Fibroblast of skin of right quadriceps (primary cell): ENCODE measurements at places on chromosomes 7 and 10.

DNA sequence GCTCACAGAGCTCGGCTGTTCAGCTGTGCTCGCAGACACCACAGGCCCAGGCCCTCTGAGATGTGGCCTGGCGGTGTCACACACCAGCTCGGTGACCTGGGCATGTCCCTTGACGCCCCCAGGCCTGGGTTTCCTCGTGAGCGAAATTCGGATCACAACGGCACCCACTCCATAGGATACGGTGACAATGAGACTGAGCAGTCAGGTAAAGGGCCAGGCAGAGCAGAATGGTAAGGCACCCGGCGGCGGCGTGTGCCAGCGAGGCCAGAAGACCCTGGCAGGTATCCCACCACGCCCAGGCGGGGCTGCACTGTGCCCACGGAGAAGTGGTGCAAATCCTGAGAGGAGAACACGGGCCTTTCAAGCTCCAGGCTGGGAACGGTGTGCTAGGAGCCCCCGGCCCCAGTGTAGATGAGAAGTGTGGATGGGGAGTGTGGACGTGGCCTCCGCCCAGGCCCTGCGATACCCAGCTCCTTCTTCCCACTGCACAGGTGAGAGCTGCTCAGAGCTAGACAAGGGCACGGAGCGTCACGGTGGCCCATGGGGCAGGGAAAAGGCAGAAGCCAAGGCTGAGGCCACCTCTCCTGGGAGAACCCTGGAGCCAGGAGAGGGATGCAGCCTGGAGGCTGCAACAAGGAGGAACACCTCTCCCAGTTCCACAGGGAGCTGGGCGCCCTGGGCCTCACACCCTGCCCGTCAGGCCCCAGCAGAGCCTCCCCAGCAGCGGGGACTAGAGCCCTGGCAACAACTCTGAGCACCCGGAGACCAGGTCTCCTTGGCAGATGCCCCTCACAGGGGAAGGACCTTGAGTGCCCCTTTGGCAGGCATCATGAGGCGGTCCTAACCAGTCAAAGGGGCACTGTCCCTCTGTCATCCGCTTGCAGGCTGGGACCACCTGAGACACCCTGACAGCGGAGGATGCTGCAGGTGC is 219.1 kb downstream of the MAD1L1 start:
- no peak for DNase-seq

GRCh38 chr10:122461367-122461728 is at the start of gene HTRA1:
Gene HTRA1, plus strand, starts transcription at chr10:122461553. Its CDS starts 100 bp downstream, at chr10:122461653.
- DNase-seq: peak; percentile 55

- DNase-seq: peak; percentile 22
These were observed 406.1 kb upstream of the FZD8 start for GRCh38 chr10:36048236-36048635.

GRCh38 chr10:50432211-50433009 is 181.1 kb upstream of the ASAH2 start:
- no peak for DNase-seq

DNA sequence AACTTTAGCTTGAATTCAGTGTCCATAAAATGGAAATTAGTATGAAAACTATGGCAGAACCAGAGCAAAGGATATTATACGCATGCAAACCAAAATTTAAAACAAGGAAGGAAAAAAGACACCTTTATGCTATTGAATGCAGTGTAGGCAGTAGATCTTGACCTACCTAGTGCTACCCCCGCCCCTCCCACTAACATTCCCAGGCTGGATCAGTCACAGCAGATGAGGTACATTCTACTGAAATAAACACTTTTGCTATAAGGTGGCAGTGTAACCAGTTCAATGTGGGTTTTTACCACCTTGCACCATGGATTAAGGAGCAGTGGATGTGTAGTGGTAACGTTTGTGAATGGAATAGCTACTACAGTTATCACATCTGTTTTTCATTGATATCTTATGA is 27.9 kb downstream of the SRI start:
- no peak for DNase-seq

- DNase-seq: peak; percentile 29
These were observed 134.3 kb downstream of the TAX1BP1 start for GRCh38 chr7:27873981-27874957.

- peak; percentile 94 for DNase-seq
These were observed 33.5 kb upstream of the GRID1 start for GRCh38 chr10:86399879-86400704.

GRCh38 chr10:20485554-20485953 is 411.6 kb downstream of the NEBL start:
- no peak for DNase-seq

DNA sequence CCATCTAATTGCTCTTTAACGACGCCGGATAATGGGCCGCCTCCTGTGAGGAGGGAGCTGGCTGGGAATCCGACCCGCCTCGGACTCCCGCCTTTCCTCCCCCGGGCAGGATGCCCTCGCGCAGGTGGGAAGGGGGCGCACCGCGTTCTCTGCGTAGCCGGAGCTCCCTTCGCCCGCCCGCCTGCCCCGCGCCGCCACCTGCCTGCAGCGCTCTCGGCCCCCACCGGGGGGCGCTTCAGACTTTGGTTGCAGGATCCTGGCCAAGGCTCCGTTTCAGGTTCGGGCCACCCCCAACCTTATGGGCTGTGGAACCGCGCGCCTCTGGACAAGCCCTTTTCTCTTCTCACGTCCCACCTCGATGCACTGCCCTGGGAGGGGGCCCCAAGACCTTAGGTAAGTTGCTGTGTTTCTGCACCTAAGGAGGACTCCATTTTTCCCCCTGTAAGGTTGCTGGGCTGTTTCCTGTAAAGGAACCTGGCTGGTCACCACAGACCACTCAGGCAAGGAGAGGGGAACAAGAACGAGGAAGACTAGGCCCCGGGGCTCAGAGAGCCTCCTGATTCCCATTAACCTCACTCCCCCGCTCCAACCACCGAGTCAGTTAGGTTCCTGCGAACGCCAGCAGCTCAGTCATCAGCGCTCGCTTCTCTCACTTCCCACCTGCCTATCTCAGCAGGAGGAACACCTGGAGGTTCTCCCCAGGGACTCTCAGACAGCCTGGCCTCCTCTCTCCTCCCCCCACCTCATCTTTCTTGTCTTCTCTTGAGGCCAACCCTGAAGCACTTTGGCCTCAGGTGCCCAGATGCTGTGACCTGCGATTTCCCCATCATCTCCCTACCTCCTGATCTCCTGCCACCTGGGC is 11.3 kb upstream of the KAZALD1 start:
- DNase-seq: peak; percentile 38

GRCh38 chr7:158616050-158616449 is 28.4 kb upstream of the PTPRN2 start:
- DNase-seq: no peak

DNA sequence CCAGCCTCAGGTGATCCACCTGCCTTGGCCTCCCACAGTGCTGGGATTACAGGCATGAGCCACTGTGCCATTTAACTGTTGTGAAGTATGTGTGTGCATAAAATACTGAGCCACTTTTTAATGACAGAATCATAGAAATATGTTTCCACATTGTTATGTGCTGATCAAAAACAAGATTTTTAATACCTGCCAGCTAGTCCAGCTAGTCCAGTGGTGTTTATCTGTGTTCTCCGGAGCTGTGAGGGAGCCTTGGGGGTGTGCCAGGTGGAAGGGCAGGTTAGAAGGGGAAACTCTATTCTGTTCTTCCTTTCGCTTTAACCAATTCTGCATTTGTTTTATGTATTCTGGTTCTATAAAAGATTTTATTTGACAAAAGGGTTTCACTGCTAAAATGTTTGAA is 7.0 kb downstream of the FAM221A start:
- peak; percentile 17 for DNase-seq

GRCh38 chr10:90352288-90352687 is 505.6 kb downstream of the HTR7 start:
- DNase-seq: peak; percentile 11

DNA sequence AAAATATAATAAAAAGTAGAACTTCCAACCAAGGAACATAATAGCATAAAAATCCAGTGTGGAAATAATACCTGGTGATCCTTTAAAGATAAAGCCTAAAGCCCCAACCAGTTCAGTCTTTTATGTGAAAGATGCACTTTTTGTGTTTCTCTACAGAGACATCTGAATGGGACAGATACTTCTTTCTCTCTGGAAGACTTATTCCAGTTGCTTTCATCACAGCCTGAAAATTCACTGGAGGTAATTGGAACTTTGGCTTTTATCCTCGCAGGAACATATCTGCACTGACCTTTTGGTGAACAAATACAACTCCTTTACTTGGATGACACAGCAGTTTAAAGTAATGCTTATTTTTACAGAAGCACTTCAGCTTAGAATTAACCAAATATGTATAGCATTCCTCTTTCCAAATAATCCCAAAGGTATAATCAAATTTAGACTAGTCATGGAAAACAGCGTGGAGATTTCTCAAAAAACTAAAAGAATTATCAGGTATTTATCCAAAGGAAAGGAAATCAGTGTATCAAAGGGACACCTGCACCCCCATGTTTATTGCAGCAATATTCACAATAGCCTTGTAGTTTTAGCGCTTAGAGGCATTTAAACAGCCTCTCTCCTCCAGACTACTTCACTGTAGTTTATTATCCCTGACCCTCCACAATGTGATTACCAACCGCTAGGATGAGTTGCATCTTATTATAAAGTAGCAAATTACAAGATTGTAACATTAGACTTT is 16.8 kb downstream of the HNRNPA2B1 start:
- no peak for DNase-seq

GRCh38 chr7:120838281-120838682 is 19.7 kb downstream of the TSPAN12 start:
- no peak for DNase-seq

GRCh38 chr10:68345621-68346020 is 12.9 kb upstream of the PBLD start:
- no peak for DNase-seq

DNA sequence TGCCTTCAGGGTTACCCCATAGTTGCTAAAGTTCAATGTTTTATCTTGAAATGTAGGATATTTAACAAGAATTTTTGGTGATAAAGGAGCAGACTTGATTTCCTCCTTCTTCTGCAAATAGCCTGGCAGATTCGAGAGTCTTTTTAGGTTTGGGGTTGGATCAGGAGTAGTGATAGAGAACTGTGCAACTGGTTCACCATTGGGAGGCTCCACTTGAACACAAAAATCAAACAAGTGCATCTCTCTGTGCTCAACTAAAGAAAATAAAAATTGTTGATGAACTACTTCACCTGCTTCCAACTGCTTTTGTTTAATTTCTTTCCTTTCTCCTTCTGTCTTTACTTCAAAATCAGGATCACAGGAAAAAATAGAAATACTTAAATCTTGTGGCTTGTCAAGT is 58.5 kb downstream of the MACC1 start:
- no peak for DNase-seq

GRCh38 chr7:158442260-158442659 is 145.4 kb downstream of the PTPRN2 start:
- DNase-seq: no peak

- DNase-seq: no peak
These were observed 22.6 kb downstream of the EPDR1 start for GRCh38 chr7:37942934-37943610.

DNA sequence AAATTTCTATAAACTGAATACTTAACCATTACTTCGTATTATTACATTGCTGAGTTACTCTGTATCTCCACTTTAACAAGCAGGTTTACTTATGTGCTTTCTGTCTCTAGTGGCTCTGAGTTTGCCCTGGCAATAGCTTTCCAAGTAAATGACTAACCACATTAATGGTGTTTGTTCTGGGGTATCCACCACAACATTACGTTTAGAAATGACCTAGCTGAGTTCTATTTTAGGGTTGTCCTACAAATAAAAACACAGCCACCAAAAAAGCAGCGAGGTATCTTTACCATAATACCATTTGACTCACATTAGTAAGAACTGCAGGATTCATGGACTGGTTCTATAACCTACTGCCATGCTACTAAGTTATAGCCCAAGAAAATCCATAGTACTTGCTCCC is 83.1 kb downstream of the HIBADH start:
- DNase-seq: no peak

- no peak for DNase-seq
These were observed 35.0 kb downstream of the C10orf105 start for GRCh38 chr10:71684356-71685173.
